ENCODE measurements at places on chromosomes 4 and X.

GRCh38 chrX:48591255-48591791 is 6.0 kb upstream of the WDR13 start:
- no peak for DNase-seq

DNA sequence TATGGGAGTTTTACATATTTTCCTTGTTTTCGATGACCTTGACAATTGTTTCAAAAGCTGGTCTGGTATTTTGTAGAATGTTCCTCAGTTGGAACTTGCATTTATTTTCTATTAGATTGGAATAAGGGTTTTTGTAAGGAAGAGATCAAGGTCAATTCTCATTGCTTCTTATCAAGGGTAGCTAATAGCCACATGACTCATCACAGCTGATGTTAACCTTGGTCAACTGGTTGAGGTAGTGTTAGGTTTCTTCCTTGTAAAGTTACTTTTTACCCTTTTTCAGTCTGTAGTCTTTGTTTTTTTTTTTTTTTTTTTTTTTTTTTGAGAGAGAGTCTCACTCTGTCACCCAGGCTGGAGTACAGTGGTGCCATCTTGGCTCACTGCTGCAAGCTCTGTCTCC is 257.2 kb downstream of the SNCA start:
- no peak for DNase-seq

GRCh38 chr4:81472281-81473182 is 825 bp upstream of the RASGEF1B start:
- DNase-seq: peak; percentile 44

GRCh38 chr4:111717921-111718320 is 427.3 kb upstream of the FAM241A start:
- no peak for DNase-seq

DNA sequence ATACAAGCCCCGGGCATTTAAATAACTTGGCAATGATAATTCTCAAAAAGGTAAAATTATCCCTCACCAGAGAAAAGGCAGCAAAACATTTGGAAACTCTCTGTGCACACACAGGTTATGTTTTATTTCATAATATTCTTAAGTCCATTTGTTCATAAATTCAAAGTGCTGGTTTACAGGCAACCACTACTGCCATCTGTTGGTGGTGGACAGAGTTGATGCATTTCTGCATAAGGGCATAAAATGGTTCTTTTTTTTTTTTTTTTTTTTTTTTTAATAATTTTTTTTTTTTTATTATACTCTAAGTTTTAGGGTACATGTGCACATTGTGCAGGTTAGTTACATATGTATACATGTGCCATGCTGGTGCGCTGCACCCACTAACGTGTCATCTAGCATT is 31.5 kb upstream of the IL21 start:
- DNase-seq: no peak

Measured in left renal pelvis (tissue), 4 donors.